ENCODE measurements at places on chromosomes 2 and 18.

DNA sequence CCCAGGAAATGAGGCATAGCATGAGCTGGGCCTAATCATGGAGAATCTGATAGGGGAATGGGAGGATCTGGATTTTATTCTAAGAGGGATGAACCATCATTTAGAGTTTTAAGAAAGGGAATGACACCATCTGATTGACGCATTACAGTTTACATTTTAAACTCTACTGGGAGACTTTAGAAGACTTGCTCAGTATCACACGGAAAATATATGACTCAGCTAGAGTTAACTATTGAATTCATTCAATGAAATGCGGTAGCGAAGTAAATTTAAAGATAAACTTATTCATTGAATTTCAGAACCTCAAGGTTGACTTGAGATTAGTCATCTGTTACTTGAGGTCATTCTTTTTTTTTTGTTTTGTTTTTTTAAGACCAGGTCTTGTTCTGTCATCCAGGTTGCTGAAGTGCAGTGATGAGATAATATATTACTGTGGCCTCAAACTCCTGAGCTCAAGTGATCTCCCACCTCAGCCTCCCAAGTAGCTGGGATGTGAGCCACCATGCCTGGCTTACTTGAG is 25.0 kb downstream of the MC4R start:
- DNase-seq, result no peak

GRCh38 chr2:60175290-60175689 is 378.2 kb downstream of the BCL11A start:
- DNase-seq, result no peak

DNA sequence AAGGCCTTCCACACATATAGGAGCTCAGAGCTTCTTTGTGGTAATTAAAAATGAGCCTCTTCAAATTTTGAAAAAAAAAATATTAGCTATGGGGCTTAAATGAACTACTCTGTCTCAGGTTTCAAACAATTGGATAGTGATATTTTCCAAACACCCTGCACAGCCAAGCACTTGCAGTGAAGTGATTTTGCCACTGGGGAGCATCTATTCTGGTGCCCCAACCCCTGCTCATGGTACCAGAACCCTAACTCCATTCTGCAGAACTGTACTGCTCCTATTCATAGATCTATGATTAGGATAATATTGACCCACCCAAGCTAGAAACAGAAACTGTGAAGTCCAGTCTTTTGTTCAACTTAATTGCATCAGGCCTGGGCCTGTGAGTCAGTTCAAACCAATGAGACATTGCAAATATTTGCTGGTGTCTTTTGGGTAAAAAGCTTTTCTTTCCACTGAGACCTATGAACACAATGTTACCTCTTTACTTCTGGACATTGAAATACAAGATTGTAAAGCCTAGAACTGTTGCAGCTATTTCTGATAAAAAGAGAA is 324.0 kb downstream of the GALNT13 start:
- no peak for DNase-seq

GRCh38 chr2:122478771-122479170 is 723.3 kb downstream of the TSN start:
- no peak for DNase-seq

DNA sequence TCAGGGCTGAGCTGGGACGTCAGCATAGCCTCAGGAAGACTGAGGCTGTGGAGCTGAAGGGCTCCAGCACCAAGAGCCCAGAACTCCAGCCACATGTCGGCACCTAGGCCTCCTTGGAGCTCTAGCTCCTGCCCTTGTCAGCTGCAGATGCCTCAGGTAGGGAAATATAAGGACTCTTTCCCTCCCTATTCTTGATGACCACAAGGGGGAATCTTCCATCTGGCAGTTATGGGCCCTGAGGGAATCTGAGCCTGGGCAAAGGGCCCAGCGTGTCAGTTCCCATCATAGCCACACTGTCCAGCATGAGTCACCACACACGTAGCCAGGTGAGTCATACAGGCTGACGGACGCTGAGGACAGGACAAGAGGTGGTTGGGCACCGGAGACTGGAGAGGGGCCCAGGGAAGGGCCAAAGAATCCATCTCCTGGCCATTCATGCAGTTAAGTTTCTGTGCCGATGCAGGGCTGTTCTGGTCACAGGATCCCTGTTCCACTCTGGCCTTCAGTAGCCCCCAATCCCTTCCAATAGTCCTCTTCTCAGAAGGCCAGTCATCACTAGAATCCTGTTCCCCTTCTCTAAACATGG is 1.8 kb downstream of the MPV17 start:
- peak; percentile 98 for DNase-seq

DNA sequence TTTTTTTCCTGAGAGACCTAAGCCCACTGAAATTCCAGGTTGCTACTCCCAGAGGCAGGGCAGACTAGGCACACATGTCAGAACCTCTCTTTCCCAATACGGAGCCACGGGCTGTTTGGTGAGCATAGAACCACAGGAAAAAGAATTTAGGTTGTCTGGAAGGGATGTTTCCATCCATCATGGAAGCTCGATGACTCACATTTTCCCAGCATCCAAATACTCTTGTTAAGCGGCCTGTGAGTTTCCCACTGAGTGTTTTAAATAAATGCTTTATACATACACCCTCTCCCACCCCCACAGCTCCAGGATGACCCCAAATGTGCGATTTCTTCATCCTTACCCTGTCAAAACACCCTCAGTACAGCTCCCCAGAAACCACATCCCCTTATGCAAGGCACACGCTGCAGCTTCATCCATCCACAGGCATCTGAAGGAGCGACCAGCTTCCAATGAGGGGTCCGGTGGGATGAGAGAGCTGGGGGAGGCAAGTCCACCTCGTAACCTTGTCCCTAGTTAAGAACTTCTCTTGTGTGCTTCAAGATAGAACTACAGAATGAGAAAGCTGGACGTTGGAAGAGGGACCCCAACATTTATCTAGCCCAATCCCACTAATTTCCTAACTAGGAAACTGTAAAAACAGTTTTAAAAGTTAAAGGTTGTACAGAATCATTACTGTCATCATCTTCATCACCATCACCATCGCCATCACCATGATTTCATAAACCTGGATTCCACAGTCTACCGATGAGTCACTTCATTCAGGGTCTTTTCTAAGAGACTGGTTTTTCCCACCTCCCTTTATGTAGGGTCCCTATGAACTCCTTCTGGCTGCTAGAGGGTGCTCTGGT is 63.5 kb upstream of the FZD7 start:
- DNase-seq, result no peak

GRCh38 chr2:52083214-52083613 is 1051.3 kb upstream of the NRXN1 start:
- no peak for DNase-seq

- DNase-seq, result peak; percentile 77
Observed at GRCh38 chr2:234678711-234679110, 181.8 kb upstream of the ARL4C start.

DNA sequence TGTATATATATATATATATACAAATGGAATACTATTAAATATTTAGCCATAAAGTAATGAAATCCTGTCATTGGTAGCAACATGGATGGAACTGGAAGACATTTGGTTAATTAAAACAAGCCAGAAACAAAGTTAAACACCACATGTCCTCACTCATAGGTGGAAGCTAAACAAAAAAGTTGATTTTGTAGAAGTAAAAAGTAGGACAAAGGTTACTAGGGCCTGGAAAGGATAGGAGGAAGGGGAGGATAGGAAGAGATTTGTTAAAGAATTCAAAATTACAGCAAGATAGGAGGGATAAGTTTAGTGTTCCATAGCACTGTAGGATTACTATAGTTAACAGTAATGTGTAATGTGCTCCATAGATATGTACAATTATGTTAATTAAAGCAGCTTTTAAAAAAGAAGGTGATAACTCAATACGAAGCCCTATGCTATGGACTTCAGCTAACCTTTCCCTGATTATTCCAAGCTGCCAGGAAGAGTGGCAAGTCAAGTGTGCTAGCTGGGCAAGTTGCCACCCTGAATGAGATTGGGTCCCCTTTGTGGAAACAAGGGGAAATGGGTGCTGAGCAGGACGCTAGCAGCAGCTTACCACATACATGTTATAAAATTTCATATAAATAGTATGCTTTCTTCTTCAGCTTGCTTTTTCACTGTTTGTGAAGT is 12.3 kb downstream of the MERTK start:
- no peak for DNase-seq

DNA sequence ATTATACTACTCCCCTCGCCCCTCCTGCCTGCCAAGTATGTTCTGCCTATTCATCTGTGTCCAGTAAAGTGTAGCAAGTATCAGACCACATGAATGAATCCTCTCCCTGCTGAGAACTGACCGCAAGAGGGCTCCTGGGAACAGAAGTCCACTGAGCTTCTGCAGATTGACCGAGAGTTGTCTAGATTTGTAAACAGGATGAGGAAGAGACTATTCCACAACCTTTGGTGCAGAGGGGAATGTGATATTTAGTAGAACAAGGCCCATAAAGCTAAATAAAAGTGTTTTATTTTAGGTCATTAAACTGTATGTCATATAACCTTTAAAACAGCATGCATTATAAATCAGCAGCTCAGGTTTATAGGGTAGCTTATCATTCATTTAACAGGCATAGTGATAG is 377.0 kb downstream of the DCC start:
- DNase-seq, result no peak

- peak; percentile 81 for DNase-seq
Observed at GRCh38 chr2:7692657-7693161, 775.5 kb downstream of the RNF144A start.

- no peak for DNase-seq
Observed at GRCh38 chr18:52636536-52636935, 296.5 kb downstream of the DCC start.

GRCh38 chr2:125707611-125708010 is 948.3 kb upstream of the GYPC start:
- DNase-seq, result no peak

DNA sequence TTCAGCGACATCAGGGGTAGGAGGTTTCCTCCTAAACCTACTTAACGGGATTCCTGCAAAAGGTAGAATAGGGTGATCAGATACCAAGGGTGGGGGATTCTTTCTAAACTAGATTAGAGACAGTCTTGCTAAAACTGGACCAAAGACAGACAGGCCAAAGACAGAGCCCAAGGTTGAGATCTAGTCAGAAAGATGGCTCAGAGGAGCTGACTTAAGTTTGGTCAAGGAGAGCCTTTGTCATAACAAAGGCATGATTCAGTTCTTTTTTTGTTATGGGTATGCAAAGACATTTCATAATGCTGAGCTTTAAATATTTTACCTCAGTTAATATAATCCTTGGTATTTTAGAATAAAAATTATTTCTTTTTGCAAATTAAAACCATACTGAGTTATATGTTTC is 17.8 kb upstream of the GPR75 start:
- no peak for DNase-seq

- DNase-seq, result no peak
Observed at GRCh38 chr2:200733713-200734198, 78.0 kb upstream of the BZW1 start.

- DNase-seq, result no peak
Observed at GRCh38 chr2:101501443-101501842, 26.5 kb upstream of the RFX8 start.

GRCh38 chr2:237132799-237133198 is 47.1 kb downstream of the COPS8 start:
- DNase-seq, result no peak

DNA sequence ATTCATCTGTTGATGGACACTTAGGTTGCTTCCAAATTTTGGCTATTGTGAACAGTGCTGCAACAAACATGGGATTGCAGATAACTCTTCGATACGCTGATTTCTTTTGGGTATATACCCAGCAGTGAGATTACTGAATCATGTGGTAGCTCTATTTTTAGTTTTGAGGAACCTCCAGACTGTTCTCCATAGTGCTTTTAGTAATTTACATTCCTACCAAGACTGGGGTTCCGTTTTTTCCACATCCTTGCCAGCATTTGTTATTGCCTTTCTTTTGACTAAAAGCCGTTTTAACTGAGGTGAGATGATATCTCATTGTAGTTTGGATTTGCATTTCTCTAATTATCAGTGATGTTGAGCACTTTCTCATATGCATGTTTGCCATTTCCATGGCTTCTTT is 200.3 kb downstream of the MBD5 start:
- DNase-seq, result no peak

- DNase-seq, result no peak
Observed at GRCh38 chr2:217795706-217796465, 206.9 kb downstream of the TNS1 start.

GRCh38 chr18:13382954-13383827 is 164.6 kb downstream of the LDLRAD4 start:
- DNase-seq, result no peak

DNA sequence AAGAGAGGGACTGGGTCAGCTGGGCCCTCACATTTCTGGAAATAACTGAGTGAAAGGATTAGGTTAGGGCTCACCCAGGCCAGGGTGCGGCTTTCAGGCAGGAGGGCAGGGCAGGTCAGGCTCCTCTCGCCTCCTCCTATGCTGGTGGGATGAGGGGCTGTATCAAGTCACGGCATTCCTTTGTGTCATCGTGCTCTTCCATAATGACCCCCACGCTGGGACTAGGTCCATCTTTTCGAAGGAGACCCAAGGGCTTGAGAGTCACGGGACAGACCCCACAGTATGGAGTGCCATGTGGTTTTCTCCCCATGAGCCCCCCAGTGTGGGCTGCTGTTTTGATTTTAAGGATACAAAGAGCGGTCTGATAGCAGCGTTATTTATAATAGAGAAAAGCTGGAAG is 137.8 kb upstream of the COPS8 start:
- no peak for DNase-seq

GRCh38 chr18:55484773-55485172 is 103.2 kb downstream of the TCF4 start:
- DNase-seq, result no peak

GRCh38 chr2:169759987-169760386 is 26.4 kb downstream of the KLHL23 start:
- no peak for DNase-seq

- DNase-seq, result no peak
Observed at GRCh38 chr2:39525636-39526412, 88.7 kb upstream of the MAP4K3 start.

DNA sequence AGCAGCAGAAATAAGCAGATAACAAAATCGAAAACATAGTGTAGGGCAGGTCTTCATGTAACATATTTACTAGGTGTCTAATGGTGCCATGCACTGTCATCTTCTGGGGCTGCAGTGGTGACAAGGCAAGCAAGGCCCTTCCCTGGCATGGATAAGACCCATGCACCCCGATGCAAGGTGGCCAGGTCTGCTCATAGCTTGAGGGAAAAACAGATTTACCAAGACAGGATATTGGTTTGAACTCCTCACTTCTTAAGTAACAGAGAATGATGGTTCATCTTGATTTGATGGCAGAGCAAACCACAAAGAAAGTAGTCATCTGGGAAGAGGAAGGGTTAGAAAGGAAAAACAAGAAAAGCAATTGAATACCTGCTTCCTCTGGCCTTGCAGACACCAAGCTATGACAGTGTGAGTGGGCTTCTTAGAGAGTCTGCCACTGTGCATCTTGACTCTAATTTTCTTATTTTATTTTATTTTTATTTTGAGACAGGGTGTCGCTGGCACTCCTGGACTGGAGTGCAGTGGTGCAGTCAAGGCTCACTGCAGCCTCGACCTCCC is 35.8 kb upstream of the EML6 start:
- DNase-seq, result no peak

All from fibroblast of the conjunctiva (primary cell).